ENCODE measurements at places on chromosomes 2 and 18.

DNA sequence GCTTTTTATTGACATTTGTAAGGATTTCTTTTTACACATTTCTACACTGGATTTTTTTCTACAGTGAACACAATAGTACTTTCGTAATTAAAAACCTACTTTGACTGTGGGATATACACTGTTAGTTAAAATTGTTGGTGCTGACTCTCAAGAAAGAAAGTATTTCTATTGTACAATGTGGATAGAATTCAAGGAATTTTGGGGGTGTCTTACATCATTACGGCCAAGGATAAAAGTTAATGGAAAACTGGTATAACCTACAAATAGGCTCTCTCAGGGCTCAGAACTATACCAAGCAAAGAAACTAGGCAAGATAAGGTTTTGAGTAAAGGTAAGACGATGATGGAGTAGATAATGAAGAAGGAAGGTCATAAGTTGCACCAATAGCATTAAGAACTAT, 198.4 kb upstream of the PARD3B start:
- DNase-seq, result no peak

GRCh38 chr18:45521777-45522176, 93.5 kb upstream of the SLC14A2 start:
- DNase-seq, result no peak

DNA sequence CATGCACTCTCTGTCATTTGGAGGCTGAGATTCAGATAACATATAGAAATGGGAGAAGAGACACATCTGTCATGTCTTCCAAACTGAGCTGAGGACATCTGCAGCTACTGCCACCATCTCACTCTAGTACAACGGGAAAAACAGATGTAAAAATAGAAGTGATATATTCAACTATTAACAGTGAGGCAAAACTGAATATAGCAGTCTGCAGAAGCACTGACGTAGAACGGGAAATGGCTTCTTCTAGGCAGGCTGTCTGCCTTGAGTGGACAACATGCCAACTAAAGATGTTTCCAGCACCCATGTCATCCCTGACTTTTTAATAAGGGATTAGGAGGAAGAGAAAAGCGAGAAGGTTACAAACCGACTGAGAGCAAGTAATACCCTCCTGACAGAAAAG, 51.6 kb downstream of the MRPL33 start:
- no peak for DNase-seq

GRCh38 chr2:129069875-129070594, 751.4 kb upstream of the HS6ST1 start:
- no peak for DNase-seq

DNA sequence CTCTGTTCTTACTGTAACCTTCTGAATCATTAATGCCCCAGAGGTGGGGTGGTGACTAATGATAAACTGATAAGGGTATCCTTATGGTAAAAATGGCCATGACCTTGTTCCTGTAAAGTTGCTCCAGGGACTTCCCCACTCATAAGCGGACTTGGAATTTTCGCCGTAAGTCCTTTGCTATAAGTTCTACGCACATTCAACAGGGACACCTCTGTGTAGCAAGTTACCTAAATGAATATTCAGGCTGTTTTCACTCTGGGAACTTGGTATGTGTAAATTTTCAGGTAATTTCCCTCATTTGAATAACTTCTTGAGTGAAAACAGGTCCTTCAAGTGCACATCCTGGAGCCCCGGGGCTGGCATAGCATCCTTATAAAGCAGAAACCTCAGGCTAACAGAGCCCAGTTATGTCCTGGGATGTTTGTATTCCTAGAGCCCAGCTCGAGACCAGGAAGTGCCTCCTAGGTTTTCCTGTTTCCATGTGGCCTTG, 9.4 kb upstream of the AGFG1 start:
- DNase-seq, result no peak

- DNase-seq, result no peak
Measured at GRCh38 chr2:9803023-9803805, 40.1 kb upstream of the TAF1B start.

- no peak for DNase-seq
Measured at GRCh38 chr2:149204686-149205085, 125.7 kb upstream of the LYPD6 start.

DNA sequence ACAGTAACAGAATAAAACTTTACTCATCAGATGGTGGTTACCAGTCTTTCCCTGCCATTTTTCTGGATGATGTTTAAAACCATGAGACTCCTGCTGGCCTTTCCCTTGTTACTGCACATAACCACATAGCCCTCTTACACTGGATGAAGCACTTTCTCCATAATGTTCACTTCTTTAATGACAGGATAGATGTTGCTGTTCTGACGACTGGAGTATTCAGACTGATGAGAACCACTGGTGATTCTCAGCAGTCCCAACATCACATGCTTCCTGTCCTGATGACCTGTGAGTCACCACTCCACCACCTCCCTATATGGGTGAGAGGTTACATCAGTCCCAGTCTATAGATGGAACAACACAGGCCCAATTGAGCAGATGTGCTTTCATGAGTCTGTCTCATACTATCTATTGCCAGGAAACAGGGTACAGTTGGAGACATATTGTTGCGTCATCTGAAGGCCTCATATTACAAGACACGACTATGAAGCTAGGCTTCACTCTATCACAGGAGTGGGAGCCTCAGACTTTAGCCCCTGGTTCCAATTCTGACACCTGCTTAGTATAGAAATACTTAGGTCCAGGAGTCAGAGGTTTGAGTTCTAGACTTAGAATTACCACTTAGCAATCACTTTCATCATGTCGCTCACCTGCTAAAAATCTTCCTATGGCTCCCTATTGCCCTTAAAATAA, 145.7 kb upstream of the KLF7 start:
- DNase-seq, result peak; percentile 77

- DNase-seq, result no peak
Measured at GRCh38 chr18:79524181-79525078, 128.7 kb downstream of the NFATC1 start.

GRCh38 chr2:74548900-74549826, 4.6 kb downstream of the LOXL3 start:
- no peak for DNase-seq

GRCh38 chr2:189521699-189522434, 58.7 kb downstream of the SLC40A1 start:
- no peak for DNase-seq

GRCh38 chr2:157934684-157935377, 58.7 kb upstream of the ACVR1 start:
- no peak for DNase-seq

DNA sequence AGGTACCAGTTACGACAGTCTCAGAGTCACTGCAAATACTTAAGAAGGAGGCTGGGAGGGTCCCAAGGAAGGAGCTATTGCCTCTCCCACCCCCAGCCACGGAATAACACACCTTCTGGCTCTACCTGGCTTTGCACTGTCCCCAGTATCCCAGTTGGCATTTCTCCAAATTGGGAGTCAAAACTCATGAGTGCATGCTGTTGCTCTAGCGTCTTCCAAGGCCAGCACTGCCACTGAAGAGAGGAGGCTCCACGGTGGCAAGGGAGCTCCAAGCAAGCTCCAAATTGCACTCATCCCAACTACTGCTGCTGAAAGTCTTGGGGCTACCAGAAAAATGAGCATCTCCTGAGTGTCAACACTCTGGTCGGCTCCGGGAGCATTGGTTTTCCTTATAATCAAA, 1.6 kb downstream of the SCTR start:
- DNase-seq, result no peak

- DNase-seq, result no peak
Measured at GRCh38 chr2:107303964-107304363, 418.0 kb upstream of the ST6GAL2 start.
